ENCODE measurements at places on chromosomes 13 and 19.
A peak's percentile ranks its signal among the peaks of the same experiment; 100 is the strongest.

DNA sequence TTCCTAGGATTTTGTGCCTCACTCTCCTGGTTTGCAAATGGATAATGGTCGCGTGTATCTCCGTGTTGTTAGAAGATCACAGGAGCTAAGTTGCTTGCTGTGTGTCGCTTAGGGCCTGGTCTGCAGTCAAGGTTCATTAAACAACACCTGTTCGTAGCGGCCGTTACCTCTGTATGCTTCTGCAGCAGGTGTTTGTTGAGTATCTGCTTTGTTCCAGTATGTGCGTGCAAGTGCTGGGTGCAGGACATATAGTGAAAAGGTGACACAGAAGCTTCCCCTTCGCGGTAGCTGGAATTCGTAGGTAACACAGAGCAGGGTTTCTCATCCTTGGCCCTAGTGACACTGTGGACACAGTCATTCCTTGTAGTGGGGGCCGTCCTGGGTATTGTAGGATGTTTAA is 5.4 kb downstream of the MED25 start:
- no peak for DNase-seq

DNA sequence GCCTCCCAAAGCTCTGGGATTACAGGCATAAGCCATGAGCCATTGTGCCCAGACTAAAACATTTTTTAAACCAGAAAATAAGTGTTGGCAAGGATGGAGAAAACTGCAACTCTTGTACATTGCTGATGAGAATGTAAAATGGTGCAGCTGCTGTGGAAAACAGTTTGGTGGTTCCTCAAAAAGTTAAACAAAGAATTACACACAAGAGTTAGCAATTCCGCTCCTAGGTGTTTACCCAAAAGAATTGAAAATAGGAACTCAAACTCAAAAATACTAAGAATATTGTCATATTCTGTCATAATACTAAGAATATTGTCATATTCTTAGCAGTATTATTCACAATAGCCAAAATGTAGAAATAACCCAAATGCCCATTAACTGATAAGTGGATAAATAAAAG is 39.7 kb upstream of the USP12 start:
- DNase-seq = no peak

DNA sequence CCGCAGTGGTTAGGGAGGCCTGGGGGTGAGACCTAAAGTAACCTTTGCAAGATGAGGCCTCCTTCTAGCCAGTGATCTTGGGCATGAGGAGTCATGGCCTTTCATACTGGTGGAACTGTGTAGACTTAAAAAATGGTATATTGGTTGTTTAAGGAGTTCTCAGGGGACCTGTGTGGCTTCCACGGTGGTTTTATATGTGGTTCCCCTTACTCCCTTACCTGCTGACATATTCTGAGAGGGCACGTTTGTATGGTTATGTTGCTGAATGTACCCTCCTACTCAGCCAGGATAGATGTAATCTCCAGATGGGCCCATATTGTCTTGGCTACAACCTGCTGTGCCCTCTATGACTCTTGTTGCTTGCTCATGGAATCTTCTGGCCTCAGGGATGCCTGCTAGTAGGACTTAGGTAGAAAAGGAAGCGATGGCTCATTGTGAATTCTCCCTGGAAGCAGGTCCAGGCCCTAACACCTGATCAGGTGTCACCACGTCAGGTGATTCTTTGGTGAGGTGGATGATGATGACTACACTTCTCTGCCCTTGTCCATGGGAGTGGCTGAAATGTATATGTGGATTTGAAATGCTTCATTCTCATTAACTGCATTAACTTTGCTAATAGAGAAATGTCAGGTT is 1.8 kb downstream of the ZNF460 start:
- DNase-seq = no peak

DNA sequence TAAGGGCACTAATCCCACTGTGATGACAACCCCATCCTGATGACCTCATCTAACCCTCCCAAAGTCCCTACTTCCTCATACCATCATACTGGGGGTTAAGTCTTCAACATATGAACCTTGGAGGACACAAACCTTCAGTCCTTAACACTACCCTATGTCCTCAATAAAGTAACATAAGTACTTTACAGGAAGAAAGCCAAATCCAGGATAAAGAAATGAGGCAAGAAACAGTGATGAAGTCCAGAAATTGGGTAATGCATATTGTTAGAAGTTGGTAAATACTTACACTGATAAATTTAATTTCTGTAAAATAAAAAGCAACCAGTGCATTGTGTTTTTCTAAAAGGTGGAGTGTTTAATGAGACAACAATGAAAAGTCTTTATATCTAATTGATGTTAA is 284.8 kb upstream of the SOX21 start:
- DNase-seq = no peak

DNA sequence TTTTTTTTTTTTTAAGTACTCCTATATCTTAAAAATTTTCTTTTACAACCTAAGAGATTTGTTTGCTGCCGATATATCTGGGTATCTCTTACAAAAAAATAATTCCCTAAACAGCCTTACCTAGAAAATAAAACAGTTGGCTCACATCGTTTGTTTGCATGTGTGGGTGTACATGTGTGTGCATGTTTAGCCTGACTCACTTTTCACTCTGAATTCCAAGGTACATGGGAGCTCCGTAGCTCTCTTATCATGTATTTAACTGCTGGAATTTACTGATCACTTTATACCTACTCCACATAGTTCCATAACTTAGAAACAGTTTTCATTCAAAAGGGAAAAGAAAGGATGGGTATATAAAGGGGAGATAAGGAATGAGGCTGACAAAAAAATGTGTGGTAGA is 616.5 kb downstream of the GPC6 start:
- DNase-seq = no peak

- no peak for DNase-seq
Observed at GRCh38 chr13:113528101-113528812, 37.7 kb upstream of the DCUN1D2 start.

DNA sequence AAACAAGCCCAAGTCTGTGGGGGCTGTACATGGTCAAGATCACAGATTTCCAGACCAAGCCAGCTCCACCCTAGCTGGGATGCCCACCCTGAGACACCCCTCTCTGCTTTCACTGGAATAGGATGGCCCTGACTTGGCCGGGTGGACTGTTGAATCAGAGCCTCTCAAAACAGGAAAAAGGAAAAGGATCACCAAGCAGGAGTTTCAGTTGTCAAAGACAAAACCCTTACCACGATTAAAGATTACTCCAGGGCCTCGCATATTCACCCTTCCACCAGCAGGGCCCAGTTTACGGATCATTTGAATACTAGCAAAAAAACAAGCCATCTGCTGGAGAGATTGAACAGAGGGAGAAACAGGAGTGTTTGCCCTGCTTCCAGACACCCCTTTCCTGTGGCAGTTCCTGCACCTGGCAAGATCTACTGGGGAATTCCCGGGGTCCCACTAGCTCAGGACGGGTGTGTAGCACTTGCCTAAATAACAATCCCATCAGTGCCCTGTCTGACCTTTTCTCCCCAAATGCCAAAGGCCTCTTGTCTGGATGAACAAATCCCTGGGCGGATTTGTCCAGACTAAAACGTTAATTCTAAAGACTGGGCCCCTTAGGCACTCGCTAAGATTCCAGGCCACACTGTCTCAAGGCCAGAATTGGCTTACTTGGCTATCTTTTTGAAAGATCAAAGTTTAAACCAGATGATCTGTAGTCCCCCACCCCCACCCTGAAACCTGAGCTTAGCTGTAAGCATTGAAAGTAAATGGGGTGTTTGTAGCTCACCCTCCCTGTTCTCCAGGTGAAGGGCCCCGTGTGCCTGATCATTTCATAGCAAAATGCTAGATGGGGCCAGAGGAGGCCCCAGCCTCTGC is 38.4 kb downstream of the ACTN4 start:
- DNase-seq = no peak

DNA sequence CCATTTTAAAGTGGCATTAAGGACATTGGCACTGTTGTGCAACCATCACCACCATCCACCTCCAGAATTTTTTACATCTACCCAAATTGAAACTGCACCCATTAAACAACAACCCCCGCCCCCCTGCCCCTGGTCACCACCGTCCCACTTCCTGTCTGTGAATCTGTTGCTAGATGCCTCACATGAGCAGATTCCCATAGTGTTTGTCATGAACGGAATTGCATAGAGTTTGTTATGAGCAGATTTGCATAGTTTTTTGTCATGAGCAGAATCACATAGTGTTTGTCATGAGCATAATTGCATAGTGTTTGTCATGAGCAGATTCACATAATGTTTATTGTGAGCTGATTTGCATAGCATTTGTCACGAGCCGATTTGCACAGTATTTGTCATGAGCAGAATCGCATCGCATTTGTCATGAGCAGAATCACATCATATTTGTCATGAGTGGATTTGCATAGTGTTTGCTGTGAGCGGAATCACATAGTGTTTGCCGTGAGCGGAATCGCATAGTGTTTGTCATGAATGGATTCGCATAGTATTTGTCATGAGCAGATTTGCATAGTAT is 54.0 kb upstream of the GTF3A start:
- DNase-seq = no peak

- peak; percentile 86 for DNase-seq
Observed at GRCh38 chr19:47231215-47232054, 436 bp upstream of the BBC3 start.

DNA sequence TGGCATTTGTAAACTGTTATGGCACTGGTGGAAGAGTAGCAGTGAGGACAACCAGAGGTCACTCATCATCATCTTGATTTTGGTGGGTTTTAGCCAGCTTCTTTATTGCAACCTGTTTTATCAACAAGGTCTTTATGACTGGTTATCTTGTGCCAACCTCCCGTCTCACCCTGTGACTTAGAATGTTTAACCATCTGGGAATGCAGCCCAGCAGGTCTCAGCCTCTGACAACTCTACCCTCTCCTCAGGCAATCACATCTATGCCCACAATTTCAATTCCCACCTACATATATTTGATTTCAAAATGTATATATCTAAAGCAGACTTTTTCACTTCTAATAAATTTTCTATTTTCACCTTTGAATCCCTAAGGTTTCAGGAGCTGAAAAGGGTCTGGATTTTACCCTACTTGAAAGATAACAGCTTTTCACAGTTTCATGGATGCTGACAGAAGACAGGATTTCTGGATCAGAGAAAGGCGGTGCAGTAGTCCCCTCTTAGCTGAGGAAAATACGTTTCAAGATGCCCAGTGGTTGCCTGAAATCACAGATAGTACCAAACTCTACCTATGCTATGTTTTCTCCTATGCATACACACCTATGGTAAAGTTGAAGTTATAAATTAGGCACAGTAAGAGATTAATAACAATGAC is 1171.8 kb downstream of the DIAPH3 start:
- no peak for DNase-seq

GRCh38 chr13:32923725-32924124 is 92.5 kb upstream of the KL start:
- no peak for DNase-seq

GRCh38 chr13:90773681-90774080 is 573.8 kb upstream of the MIR17HG start:
- no peak for DNase-seq

DNA sequence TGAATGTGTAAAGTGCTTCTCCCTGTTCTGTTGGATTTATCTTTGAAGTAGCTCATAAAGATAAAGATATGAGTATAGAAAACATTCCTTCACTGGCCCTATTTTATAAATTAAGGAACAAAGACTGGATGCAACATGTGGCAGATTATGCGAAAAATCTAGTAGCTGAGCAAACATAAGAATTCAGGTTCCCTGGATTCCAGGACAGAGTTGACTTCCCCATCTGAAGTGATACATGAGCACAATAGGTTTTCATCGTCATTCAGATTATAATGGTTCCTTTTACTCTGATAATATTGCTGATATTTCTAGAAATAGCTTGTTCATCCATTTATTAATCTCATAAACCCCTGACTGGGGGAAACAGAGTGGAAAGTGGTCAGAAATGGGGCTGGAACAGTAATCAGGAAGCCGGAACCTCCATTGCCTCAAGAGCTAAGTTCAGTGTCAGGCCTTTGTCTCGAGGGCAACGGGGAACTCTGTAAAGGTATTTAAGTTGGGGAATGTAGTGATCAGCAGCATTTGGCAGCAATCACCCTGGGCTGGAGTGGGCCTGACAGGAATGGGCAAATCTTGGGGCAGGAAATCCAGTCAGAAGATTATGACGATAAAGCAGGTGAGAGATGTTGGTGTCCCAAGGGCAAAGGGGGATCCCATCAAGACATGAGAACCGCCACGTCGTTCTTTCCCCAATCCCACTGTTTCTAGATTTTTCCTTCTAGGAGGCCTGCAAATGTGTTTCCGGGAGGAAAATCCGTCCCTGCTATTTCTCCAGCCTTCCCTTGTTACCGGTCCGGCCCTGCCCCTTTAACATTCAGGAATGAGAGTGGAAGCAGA is 232.5 kb upstream of the SERP2 start:
- DNase-seq = peak; percentile 6

DNA sequence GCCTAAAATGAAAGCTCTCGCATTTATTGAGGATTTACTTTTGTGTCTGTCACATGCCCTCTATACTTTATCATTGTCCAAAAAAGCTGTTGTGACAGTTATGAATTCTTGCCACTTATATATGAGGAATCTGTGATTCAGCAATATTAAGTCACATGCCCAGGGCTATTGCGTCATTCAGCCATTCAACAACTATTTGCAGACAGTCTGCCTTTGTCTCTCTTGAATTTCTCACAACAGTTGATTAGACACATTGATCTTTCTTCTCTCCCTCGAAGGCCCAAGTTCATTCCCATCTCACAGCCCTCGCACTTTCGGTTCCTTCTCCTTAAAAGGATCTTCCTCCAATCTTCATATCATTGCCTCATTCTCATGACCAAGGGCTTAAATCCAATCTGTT is 342.6 kb downstream of the MZT1 start:
- DNase-seq = no peak

DNA sequence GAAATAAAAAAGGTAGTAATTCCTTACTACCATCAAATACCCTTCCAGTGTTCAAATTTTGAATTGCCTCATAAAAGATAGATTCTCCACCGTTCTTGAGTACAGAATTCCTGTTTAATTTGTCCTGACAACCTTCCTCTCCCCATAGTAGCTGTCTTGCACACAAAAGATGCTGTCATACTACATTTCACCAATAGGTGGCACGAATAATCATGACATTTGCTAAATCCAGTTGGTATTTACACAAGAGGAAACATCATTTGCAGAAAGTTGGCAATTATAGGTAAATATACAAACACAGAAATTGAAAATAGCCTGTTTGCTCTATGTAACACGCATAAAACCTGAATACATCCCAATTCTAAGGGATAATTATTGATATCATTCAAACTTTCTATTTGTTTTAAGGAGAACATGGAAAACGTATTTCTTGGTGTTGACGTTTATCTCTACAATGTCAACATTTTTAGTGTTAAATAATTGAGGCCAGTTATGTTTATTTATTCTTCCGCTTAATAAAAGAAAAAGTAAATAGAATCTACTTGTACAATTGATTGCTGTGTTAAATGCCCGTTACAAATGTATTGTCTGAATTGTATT is 58.3 kb upstream of the CLDN10 start:
- peak; percentile 10 for DNase-seq

GRCh38 chr19:38213911-38214625 is 10.0 kb downstream of the DPF1 start:
- DNase-seq = peak; percentile 60

DNA sequence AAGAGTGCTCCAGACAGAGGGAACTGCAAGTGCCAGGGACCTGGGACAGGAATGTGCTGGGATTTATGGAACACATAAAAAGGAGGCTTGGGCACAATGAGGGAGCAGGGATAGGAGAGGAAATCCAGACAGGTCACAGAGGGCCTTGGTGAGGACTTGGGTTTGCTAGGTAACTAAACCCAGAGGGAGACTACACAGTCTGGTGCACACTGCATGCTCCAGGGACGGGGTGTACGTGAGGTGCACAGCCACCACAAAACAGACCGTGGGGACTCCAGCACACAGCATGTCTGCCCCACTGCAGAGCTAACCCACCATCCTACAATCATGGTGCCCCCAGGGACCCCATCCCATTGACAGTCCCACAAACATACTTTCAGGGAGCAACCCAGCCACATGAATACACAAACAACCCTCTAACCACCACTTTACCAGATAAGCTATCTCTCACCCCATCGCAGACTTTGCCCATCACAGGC is 5.5 kb upstream of the ZFP36 start:
- no peak for DNase-seq
